T1000 (cell line): ENCODE measurements at places on chromosomes 5 and 9.

GRCh38 chr5:171848486-171848885 lies 62.9 kb downstream of the SMIM23 start:
- no peak for DNase-seq

- no peak for DNase-seq
These were observed 161.9 kb upstream of the ACOT12 start for GRCh38 chr5:81555865-81556264.

- peak; percentile 35 for DNase-seq
These were observed at the start of gene P4HA2 for GRCh38 chr5:132227485-132228240. P4HA2 (minus strand) TSS chr5:132227853; CDS start chr5:132218626, 9,227 bp downstream.

GRCh38 chr5:98755406-98755805 lies 18.1 kb upstream of the RGMB start:
- peak; percentile 64 for DNase-seq

- DNase-seq = no peak
These were observed 191.3 kb upstream of the NREP start for GRCh38 chr5:111948092-111948841.

- DNase-seq = no peak
These were observed 36.4 kb upstream of the ZFAND5 start for GRCh38 chr9:72401396-72401795.

- no peak for DNase-seq
These were observed 72.2 kb upstream of the FAM169A start for GRCh38 chr5:74938250-74938933.

DNA sequence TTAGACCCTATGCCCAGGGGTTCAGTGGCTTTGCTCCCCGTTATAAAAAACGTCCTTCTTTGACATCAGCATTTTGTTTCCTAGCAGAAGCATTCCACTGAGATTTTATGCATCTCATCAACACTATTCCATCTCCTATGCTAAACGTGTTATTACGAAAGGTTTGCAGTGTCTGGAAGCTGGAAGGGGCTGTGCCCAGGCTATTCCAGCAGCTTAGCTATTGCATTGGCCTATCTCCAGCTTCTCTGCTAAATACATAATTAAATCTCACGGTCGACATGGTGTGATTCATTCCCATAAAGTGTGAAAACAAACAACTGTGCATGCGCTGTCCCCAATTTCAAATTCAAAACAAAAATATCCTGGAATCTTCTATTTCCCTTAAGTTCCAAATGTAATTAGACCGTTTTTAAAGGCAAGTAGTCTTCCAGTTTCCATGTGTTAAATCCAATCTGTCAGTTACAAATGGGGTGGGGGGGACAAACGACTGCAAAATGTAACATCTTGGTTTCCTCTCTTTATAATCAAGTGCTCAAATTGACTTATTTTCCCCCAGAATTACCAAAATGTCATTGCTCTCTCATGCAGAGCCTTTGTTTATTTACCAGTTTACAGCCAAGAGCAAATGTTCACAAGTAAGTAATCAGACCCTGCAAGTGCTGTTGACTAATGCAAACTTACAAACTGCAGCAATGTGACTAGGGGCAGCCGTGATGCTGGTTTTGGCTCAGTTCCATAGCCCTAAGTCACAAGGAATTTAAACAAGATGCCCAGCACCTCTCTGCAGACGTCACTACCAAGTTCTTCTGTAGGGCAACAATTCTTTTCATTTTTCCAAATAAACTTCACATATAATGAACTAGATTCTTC lies 212.3 kb upstream of the RORB start:
- no peak for DNase-seq
